ENCODE measurements at places on chromosomes 3 and 15. TPM values are rescaled to one million over a fixed set of nuclear protein-coding genes. Genes with fewer than 3 reads are reported as not detected.

Gene RNF7
- total RNA-seq = 58.5 TPM

Gene IGSF10
- total RNA-seq = not detected

Gene VGLL3
- total RNA-seq = not detected

Gene C3orf85
- total RNA-seq = not detected

Gene CLRN1
- total RNA-seq = not detected

Gene ESYT3
- 0.16 TPM for total RNA-seq

Gene NMNAT3
- 0.18 TPM for total RNA-seq

Gene ATRIP
- 20.3 TPM for total RNA-seq

Gene CD200
- 1.4 TPM for total RNA-seq

Gene GABRB3
- total RNA-seq = 0.13 TPM

Gene SH2D7
- 0.31 TPM for total RNA-seq

Gene AGBL1
- not detected for total RNA-seq

Gene POMGNT2
- 8.7 TPM for total RNA-seq

Gene LRRC31
- total RNA-seq = not detected

Gene HESX1
- 0.37 TPM for total RNA-seq

Gene PLOD2
- total RNA-seq = not detected

Gene FBXO22
- total RNA-seq = 41.4 TPM

Gene MAP6D1
- total RNA-seq = 0.91 TPM

Gene RETNLB
- not detected for total RNA-seq

Gene EXD1
- not detected for total RNA-seq

Gene AMIGO3
- total RNA-seq = 0.95 TPM

Gene TM4SF4
- total RNA-seq = not detected

Gene TMEM41A
- total RNA-seq = 20.3 TPM

Gene CLDN16
- total RNA-seq = not detected

Gene ZNF80
- total RNA-seq = 0.89 TPM

Gene ARIH1
- 119 TPM for total RNA-seq

Gene ITGA11
- 0.39 TPM for total RNA-seq

Gene PTH1R
- total RNA-seq = not detected

Gene CCR9
- total RNA-seq = 0.08 TPM

Gene CPLX3
- total RNA-seq = not detected

Gene BLM
- 52.3 TPM for total RNA-seq

Gene RAB6B
- total RNA-seq = 1.2 TPM

Gene BSN
- total RNA-seq = 0.34 TPM

Gene ATP13A4
- total RNA-seq = 2.4 TPM

Gene KBTBD8
- 10.8 TPM for total RNA-seq

Gene HDC
- total RNA-seq = 0.13 TPM

Data from activated CD8-positive, alpha-beta T cell treated with anti-CD3 and anti-CD28 coated beads, Interleukin-2, amount 10 ng/mL, durations not matched to agents 7 days and 5 days (primary cell).